Central memory CD4-positive, alpha-beta T cell (primary cell): ENCODE measurements at places on chromosomes 7 and 10.

DNA sequence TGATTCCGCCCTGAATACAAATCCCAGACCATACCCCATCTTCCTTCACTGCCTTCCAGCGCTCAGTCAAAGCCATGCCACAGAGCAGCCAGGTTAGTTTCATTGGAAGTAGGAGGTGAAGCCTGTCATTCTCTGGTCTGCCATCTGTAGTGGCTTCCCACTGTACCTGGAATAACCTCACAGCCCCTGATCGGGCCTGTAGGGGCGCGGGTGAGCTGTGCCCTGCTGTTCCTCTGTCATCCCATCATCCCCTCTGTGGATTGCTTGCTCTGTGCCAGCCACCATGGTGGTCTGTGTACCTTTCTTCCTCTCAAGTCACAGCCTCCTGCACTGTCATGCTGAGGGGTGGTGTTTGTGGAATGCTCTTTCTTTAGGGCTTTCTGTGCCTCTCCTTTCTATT, 155.1 kb downstream of the ZNF22 start:
- DNase-seq, result no peak

DNA sequence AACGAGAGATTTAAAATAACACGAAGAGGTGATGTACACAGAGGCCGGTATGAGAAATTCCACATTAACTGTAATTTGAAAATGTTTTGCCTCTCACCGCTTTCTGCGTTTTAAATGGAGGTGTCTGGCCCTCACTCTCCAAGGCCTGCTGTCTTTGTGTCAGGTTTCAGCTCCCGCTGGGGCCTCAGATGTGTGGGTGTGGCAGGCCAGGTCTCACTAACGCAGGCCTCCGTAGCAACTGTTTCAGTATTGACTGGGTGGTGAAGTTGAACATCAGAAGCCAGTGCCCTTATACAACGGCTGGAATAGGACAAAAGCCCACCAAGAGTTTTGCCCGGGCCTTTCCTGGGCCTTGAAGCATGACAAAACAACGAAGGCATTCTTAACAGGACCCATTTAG, 303.1 kb downstream of the ADARB2 start:
- DNase-seq, result no peak

GRCh38 chr7:130939321-130940095, 205.5 kb upstream of the KLF14 start:
- no peak for DNase-seq

DNA sequence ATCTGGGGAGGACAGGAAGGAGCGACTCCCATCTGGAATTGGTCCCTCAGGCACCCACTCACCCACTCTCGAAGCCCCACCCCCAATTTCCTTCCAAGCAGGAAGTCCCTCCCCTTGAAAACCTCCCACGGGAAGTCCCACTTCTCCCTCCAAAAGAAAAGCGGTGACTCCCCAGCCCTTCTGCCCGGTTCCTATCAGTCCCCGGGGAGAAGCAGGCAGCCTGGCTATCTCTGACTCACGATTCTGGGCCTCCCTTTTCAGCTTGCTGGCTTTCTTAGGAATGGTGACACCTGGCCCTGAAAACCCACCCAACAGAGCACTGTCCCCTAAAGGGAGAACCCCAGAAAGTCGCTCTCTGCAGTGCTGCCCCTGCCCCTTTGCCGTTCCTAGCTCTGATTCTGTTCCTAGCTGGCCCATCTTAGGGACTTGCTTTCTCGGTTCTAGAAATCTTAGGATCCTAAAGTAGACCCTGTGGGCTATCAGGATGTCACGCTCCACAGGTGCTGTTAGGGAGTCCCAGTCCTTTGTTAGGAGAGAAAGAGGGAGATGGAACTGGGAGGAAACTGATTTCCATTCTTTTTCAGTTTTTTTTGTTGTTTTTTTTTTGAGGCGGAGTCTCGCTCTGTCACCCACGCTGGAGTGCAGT, 6.0 kb downstream of the TSC22D4 start:
- no peak for DNase-seq

GRCh38 chr10:78377356-78377755, 343.7 kb downstream of the RPS24 start:
- DNase-seq, result no peak

DNA sequence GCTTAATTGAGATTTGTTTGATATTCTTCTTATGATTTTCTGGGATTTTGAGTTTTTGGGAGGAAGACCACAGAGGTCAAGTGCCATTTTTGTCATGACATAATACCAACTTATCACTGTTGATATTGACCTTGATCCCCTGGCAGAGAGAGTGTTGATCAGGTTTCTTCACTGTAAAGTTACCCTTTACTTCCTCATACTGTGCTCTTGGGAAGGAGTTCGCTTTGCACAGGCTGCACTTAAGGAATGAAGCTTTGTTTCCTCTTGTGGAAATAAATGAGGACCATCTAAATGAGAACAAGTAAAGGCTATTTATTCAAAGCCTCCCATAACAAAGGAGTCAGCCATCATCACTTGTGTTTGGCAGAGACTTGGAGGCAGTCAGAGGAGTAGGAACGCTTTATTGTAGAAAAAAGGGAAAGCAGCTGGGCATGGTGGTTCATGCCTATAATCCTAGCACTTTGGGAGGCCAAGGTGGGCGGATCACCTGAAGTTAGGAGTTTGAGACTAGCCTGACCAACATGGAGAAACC, 16.1 kb downstream of the ST7 start:
- no peak for DNase-seq

DNA sequence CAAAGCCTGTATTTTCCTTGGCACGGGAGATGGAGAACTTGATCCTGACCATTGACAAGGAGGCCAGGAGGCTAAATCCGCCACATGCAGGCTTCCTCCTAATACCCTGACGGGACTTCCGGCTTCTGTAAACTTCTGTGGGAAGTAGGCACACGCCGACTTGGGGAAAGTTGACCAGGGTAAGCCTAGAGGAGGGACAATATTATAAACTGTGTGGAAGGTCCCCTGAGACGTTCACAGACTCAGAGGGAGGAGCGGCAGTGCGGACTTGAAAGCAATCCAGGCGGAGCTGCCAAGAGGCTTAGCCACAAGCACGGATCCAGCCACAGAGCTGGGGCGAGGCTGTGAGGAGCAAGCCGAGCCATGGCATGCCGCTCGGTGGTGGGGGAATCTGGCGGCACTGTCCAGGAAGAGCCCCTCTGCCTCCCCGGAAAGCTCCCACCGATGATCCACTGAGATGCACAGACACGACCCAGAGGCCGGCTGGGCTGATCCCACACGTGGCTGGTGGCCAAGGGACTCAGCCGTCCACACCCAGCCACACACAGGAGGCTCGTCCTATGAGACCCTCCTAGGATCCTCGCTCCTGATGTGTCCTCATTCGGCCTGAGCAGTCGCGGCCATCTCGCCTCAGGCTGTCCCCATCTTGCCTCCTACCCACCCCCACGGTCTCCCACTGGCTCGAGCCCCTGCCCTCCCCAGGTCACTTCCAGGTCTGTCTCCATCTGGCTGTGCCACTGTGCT, 40.0 kb upstream of the INSIG1 start:
- DNase-seq, result no peak

- no peak for DNase-seq
Measured at GRCh38 chr7:28126410-28127041, 54.1 kb downstream of the JAZF1 start.

DNA sequence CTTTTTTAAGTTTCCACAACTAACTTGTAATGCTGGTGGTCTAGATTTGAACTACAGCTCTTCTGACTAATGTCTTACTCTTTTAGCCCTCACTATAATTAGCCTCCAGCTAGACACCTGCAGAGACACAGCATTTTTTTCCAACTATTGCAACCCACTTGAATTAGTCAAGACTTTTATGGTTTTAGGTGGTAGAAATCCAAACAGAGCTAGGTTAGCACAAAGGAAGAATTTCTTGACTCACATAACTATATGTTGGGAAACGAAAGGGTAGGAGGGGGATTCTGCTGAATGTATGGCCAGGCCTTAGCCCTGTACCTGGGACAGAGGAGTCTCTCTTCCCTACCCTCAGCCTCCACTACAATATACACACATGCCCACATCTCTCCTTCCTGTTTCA, 586.1 kb downstream of the INHBA start:
- no peak for DNase-seq

DNA sequence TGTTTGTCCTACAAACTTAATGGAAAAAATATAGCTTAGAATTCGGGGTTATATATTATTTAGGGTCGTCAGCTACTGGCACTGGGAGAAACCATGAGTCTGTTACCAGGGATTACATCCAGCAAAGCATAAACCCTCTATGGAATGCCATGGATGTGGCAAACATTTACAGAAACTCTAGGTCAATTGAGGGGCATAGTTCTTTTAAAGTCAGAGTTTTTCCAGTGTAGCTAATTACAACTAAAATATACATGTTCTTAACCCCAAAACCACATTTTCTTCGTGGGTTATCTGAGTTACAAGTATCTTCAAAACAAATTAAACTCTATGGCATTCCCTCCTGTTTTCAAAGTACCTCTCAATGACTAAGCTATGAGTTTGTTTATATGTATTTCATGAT, 99.3 kb upstream of the THSD7A start:
- DNase-seq, result no peak

DNA sequence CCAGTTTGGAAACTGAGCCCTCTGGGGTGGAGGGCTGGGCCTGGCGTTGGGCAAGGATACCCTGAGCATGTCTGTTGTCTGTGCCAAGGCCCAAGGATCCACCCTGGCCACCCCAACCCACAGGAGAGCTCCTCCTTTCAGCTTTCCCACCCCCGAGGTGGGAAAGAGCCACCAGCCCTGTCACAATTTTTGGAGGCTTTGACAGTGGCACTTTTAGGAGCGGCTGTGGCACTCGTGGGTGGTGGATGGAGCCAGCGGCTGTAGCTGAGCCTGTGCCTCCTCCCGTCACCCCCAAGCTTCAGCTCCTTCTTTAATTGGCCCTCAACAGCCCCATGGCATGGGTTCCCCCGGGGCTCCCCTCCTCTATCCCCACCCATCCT, 18.2 kb upstream of the ZNF862 start:
- DNase-seq, result no peak

DNA sequence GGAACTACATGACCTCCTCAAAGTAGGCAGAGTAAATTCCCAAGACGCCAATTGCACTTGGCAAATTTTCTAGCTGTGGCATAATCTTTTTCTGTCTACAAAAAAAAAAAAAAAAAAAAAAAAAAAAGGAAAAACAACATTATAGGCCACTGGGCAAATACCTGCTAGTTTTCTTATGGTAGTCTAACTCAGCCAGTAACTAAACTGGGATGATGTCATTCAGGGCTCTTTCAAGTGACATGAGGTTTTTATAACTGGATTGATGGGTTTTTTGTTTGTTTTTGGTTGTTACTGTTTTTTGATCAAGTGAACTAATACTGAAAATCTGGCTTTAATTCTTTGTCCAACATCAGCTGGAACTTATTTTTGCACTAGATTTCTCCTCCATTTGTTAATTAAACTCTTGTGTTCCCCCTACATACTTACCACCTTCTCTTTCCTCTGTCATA, 7.4 kb upstream of the VIM start:
- no peak for DNase-seq

GRCh38 chr7:150976529-150977381, 1.4 kb downstream of the KCNH2 start:
- DNase-seq, result no peak

DNA sequence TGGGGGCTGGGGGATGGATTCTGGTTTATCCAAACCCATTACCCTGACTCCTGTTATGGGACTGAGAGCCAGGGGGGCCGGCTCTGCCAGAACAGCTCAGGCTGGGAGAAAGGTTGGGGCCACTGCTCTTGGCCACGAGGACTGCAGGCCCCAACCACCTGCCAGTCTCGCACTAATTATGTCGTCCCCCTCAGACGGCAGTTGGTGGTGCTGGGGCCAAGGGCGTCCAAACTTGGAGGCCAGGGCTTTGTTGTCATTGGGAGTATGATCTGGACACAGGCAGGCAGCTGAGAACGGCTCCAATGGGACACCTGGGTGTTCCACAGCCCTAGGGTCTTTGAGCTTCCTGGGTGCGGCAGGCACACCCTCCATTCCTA, 34.7 kb downstream of the DRGX start:
- no peak for DNase-seq
